ENCODE measurements at places on chromosomes 7 and 10.

- no peak for DNase-seq
These were observed 60.2 kb downstream of the CLRN3 start for GRCh38 chr10:127832501-127832900.

DNA sequence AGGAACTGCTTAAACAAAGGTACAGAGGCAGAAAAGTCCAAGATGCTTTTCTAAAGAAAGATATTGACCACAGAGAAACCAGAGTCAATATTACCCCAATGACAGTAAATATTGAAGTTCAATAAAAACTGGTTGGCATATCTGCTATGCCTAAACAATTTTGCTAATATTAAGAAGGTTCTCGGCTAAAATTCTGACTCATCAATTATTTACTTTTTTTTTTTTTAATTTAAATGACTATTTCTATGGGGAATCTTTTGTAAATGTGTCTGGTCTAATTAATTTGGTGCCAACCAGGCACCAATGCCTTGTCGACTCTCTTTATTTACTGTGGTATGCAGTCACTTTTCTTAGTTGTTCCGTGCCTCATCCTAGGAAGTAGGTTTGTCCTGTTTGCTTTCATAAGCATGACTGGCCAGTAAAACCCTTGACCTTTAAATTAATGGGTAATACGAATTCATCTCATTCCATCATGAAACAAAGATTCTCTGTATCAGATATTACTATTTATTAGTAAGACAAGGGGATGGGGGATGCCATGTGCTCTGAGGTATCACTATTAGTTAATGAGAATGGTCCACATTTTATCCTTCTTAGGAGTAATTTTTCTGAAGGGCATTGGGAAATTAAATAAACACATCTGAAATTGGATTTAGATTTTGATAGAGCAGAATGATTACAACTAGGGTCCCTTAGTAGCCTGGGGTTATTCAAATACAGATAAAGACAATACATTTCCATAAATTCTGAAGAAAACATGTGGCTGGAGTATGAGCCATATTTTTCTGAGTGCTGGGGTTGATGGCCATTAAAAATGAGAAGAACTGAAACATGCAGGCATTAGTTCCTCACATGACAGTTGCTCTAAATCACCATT, 154.4 kb downstream of the VTI1A start:
- no peak for DNase-seq

GRCh38 chr10:77321838-77322237, 315.8 kb downstream of the KCNMA1 start:
- DNase-seq = no peak

DNA sequence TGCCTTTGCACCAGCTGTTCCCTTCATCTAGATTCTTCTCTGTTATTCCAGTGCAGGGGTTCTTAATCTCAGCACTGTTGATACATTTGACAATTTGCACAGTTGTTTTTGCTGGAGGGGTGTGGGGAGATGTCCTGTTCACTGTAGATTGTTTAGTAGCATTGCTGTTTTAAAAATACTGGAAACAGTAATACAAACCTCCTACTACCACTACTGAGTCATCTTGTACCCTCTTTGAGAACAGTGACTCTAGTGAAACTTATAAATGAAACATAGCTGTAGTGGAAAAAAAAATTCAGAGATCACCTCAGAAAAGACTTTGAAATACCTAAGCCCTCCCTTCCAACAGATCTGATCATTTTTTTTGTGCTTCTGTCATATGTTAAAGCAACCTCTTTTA, 154.8 kb upstream of the TMEM196 start:
- DNase-seq = no peak

- no peak for DNase-seq
These were observed 26.8 kb downstream of the WNT16 start for GRCh38 chr7:121355574-121355973.

- DNase-seq = no peak
These were observed 72.8 kb upstream of the HABP2 start for GRCh38 chr10:113480081-113480360.

DNA sequence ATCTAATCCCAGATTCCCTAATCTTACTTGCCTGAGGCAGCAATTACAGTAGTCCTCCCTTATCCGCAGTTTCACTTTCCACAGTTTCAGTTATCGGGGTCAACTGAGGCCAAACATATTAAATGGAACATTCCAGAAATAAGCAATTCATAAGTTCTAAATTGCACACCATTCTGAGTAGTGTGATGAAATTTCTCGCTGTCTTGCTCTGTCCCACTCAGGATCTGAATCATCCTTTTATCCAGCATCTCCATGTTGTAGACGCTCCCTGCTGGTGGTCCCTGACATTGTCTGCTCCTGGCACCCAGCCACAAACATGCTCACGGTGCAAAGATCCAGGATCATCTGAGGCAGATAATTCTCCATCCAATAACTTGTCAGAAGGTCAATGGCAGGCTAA, 128.7 kb upstream of the CXCL12 start:
- no peak for DNase-seq

All from suprapubic skin (tissue), 4 donors.